SHP77 treated with DMSO at 0.1 percent for 48 hours (cell line): ENCODE measurements at places on chromosomes 13 and 19.

DNA sequence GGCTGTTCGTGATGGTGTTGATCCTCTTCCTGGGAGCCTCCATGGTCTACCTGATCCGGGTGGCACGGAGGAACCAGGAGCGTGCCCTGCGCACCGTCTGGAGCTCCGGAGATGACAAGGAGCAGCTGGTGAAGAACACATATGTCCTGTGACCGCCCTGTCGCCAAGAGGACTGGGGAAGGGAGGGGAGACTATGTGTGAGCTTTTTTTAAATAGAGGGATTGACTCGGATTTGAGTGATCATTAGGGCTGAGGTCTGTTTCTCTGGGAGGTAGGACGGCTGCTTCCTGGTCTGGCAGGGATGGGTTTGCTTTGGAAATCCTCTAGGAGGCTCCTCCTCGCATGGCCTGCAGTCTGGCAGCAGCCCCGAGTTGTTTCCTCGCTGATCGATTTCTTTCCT lies 12.2 kb upstream of the C19orf33 start:
- no peak for DNase-seq

DNA sequence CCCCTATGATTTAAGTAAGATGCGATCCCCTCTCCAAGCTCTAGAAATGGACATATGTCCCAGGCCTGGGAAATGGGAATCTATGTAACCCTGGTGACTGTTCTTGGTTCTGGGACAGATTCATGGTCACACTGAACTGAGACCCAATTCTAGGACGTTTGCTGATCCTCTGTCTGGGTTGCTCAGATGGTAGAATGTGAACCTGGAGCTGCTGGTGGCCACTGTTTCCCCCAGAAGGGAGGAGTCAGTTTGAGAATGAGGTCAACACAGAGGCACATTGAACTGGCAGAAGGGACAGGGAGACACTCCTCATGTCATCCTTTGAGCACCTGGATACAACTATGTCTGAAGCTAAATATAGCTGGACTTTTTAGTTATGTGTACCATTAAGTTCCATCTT lies 29.1 kb downstream of the FAM187B start:
- DNase-seq: no peak

DNA sequence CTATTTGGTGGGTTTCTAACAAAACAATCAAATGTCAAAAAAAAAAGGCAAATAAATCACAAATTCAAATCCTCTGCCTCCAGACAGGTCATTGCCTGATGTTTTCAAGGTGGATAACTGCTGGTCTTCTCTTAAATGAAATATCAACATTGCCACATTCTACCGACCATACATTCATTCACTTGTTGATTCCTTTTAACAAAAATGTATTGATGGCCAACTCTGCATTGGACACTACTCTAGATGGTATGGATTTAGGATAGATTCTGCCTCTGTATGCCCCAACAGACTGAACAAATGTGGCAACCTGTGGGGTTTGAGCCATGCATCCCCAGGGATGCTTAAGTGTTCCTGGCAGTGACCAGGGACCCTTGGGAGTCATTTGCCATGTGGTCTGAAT lies 87.6 kb upstream of the STK24 start:
- no peak for DNase-seq

- DNase-seq: no peak
These were observed 79.0 kb downstream of the SACS start for GRCh38 chr13:23354520-23354919.

DNA sequence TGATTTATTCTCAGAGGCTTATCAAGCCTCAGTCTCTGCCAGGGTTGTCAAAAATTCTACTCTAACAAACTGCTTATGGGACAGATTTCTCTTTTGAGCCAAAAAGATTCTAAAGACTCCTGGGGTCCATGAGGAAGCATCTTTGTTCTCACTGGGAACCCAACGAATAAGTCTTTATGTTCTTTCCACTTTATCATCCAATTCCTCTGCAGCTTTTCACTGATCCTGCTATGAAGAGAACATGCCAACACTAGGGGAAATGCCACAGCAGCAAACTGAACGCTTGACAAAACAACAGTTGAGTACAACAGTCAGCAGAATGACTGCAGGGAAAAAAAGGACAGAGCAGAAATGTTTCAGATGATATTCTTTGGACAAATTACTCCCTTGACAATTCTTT lies 22.2 kb downstream of the DCLK1 start:
- DNase-seq: no peak

- no peak for DNase-seq
These were observed 1.1 kb downstream of the SAFB2 start for GRCh38 chr19:5621311-5621944.

DNA sequence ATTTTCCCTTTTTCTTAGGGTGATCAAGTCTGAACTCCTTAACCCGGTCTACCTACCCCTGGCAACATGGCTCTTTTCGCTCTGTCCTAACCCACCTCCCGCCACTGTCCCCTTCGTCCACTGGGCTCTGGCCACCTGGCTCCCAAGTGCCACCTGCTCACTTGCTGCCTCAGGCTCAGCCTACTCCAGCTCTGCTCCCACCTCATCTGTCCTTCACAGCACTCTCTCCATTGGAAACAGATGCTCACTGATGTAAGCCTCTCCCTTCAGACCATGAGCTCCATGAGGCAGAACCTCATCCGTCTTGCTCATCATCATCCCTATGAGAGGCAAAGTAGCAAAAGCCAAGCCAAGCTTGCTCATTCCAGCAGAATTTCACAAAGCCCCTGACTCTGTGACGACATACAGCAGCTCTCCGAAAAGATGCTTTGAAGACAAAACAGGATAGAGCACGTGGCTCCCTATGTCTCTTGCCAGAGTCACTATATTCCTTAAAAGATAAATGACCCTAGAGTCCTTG lies 35.3 kb upstream of the AMER2 start:
- no peak for DNase-seq

- DNase-seq: no peak
These were observed 55.6 kb upstream of the ALOX5AP start for GRCh38 chr13:30679483-30680330.

DNA sequence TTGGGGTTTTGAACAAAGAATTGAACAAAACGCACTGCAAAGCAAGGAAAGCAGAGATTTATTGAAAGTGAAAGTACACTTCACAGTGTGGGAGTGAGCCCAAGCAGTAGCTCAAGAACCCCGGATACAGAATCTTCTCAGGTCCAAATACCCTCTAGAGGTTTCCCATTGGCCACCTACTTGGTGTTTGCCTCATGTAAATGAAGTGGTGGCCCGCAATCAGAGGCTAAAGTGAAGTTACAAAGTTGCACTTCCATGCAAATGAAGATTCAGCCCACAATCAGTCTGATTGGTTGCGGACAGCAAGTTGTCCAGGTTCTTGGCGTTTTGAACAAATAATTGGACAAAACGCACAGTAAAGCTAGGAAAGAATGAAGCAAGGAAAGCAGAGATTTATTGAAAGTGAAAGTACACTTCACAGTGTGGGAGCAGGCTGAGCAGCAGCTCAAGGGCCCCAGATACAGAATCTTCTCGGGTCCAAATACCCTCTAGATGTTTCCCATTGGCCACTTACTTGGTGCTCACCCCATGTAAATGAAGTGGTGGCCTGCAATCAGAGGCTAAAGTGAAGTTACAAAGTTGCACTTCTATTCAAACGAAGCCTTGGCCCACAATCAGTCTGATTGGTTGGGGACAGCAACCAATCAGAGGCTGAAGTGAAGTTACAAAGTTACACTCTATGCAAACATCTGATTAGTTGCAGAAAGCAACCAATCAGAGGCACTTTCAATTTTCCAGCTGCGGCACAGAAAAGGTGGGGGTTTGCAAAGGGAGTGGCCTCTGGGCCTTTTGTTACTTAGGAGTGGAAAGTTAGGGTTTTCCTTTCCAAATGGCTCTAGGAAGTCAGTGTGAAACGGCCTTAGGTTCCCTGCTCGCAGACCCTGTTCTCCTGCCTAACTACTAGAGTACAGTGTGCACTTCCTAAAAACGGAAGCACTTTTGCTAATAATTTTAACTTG lies 4.8 kb upstream of the TM9SF2 start:
- no peak for DNase-seq

GRCh38 chr13:44932171-44932849 lies 57.0 kb downstream of the NUFIP1 start:
- DNase-seq: no peak

DNA sequence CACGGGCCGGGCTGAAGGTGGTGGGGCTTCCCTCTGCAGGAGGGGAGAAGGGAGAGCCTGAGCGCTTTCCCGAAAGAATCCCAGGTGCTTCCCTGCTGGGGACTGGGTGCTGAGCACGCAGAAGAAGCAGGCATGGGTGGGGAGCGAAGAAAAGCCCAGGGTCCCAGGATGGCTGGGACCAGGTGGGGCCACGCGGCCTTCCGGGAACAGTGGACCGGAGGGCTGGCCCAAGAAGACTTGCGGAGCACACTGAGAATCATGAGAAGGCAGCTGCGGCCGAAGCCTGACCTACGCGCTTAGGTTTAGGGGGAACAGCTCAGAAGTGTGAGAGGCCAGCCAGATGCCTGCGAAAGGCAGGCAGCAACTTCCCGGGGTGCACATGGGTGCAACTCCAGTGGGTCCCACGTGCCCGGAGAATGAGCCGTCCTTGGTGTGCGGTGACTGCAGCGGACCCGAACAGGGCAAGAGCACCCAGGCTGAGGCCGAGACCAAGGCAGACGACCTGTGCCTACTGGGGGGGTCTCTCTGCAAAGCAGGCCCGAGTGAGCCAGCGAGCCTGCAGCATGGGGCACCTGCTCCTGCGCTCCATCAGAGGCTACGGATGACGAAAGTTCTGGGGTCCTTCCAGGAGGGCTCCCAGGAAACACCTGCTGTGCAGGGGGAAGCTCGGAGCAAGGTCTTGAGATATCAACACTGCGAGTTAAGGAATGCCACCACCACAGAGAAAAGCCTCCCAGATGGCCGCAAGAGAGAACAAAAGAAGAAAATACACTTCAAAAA lies 52.4 kb downstream of the MLLT1 start:
- DNase-seq: no peak

DNA sequence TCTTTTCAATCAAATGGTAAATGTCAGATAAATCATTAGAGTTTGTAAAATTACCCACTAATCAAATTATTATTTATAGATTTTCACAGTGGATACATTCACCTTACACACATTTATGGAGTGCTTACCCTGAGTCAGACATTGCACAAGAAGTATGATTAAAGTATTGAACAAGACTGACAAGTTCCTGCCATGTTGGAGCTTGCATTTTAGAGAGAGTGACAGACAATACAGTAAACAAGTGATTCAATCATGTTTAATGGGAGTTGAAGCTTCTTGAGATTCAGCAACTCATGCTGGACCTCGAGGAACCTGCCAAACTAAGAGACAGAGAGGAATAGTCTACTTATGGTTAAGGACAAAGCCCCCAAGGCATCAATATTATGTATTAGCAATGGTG lies 487.8 kb downstream of the PCDH17 start:
- no peak for DNase-seq

- no peak for DNase-seq
These were observed 1.7 kb downstream of the ERCC1 start for GRCh38 chr19:45421947-45422498.

GRCh38 chr19:2084993-2085720 lies 11.0 kb downstream of the MOB3A start:
- DNase-seq: no peak

DNA sequence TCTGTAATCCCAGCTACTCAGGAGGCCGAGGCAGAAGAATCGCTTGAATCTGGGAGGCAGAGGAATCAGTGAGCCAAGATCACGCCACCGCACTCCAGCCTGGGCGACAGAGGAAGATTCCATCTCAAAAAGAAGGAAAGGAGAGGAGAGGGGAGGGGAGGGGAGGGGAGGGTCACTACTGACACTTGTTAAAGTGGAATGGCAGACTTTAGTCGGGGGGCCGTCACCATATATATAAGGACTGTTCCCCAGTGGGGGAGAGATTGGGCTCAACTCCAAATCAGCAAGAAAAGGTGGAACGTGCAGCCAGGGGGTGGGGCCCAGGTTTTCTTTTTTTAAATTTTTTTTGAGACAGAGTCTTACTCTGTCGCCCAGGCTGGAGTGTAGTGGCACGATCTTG lies 26.2 kb downstream of the TPT1 start:
- no peak for DNase-seq
